ENCODE measurements at places on chromosomes 5 and 9.

DNA sequence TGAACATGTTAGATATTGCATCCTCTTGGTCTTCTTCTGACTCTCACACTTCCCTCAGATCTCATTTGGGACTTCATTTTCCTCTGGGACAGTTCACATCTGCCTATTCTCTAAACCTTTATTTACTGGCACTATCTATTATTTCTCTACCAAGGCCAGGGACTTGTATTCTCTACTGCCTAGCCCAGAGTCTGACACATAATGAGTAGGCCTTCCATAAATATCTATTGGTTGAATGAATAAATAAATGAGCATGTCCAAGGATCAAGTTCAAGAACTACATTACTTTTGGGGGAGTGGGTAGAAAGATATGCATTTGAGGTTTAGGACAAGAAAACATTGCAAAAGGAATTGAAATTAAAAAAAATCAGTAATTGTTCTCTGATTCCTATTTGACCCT is 250.3 kb downstream of the TRIM32 start:
- DNase-seq = no peak

DNA sequence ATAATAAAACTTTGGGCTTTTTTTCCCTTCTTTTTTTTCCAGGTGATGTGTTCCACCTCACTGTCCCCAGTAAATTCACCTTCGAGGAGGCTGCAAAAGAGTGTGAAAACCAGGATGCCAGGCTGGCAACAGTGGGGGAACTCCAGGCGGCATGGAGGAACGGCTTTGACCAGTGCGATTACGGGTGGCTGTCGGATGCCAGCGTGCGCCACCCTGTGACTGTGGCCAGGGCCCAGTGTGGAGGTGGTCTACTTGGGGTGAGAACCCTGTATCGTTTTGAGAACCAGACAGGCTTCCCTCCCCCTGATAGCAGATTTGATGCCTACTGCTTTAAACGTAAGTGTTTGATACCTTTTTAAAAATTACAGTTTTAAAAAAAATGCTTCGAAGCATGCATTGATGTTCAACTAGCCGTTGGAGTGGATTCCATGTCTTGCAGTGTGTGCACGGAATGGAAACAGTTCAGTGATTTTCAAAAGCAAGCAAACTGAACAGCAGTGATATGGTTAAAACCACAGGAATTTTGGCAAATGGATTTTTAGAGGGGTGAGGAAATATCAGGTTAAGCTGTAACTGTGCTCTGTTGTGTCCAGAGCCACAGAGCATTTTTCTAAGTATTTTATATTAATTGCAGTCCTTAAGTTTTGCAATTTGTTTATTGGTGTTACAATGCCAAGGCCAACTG is 40.7 kb downstream of the VCAN start:
- DNase-seq = no peak

DNA sequence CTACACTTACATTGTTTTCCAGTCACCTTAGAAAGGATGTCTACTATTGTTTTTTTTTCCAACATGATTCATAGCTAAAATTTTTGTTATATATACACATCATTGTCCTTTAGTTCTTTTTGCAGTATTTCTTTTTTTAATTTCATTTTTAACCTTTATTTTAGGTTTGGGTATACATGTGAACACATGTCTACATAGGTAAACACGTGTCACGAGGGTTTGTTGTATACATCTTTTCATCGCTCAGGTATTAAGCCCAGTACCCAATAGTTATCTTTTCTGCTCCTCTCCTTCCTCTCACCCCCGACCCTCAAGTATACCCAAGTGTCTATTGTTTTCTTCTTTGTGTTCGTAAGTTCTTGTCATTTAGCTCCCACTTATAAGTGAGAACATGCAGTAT is 19.0 kb downstream of the IFNA5 start:
- DNase-seq = no peak

DNA sequence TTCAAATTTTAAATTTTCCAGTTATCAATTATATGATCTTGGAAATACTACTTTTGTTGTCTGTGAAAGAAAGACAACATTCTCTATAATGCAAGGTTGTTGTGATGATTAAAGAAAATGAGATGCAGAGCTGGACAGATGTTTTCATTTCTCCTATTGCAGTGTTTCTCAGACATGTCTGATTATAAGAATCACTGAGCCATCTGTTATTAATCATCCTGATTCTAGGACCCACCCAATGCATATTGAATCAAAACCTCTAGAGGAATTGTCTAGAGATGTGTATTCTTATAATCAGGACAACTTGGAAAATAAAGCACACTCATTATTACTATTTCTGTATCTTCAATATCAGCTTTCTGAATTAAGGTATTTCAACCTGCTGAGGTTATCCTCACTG is 121.1 kb upstream of the ASTN2 start:
- no peak for DNase-seq

GRCh38 chr9:34072868-34073590 is 24.3 kb upstream of the UBAP2 start:
- DNase-seq = no peak

DNA sequence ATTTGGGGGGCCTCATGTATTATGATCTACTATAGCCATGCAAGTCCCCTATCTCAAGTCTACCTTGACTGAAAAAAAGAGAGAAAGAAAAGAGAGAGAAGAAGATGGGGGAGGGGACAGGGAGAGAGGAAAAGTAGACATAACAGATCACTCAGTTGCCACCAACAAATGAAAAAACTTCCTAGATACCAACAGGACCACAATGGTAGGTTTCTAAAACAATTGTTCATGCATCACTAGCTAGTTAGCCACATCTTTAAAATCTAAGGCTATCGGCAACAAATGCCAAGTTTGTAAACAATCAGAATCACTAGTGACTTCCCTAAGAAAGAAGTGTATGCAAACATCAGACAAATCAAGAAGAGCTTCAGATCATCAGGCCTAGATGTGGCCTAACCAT is 328.2 kb downstream of the BNC2 start:
- DNase-seq = no peak

- DNase-seq = no peak
Measured at GRCh38 chr9:20479419-20480155, 142.7 kb downstream of the MLLT3 start.

DNA sequence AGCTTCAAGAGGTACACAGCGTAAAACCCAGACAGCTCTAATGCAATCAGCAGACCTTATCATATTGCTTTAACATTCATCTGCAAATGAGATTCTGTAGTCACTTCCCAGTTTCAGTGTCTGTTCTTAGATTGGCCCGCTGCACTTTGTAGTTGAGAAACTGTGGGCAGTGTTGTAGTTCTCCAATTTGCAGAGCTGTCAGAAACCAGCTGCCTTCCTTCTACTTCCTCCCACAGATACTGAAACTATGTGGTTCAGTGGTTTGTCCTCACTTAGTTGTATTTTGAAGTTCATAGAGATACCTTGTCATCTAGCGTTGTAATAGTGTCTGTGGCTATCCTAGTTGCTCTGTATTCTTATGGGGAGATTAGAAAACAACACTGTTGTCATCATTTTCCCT is 39.6 kb upstream of the TRIM36 start:
- no peak for DNase-seq

DNA sequence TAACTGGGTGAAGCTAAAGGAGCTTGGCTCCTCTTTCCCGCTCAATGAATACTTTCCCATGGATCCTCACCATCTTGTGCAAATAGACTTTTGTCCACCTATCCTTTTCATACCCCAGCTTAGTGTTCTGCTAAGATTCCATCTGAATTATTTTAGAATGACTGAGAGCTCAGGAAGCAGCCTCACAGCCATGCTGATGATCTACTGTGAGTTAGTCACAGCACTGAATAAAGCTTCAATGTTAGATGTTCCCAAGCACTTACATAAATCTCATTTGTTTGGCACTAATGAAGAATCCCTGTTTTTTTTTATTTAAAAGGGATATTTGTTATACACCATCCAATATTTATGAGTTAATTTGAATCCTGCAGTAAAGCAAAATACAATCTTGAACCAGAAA is 317.6 kb upstream of the TRPC7 start:
- no peak for DNase-seq

DNA sequence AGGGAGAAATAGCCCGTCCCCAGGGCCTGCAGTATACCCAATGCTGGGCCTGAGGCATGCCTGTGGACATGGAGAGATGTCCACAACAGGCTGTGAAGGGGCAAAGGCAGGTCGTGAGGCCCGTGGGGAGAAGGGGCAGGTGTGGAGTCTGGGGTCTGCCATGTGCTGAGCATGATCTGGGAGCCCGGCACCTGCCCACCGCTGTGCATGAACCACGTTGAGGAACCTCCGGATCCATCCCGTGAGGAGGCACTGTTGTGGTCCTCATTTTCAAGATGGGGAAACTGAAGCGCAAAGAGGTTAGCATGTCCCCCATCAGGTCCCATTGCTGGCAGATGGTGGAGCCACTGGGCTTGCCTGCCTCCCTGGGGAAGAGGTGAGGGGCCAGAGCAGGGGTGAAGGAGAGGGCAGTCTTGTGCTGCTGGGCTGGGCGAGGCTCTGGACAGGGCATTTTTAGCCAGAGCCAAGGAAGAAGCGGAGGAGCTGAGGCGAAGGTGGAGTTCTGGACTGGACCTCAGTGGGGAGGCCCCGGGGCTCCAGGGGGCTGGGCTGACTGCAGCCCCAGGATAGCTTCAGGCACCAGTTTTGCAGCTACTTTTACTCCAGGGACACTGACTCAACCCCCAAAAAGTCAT is 46.5 kb downstream of the LRSAM1 start:
- no peak for DNase-seq

GRCh38 chr9:800591-801150 is 40.8 kb upstream of the DMRT1 start:
- no peak for DNase-seq

GRCh38 chr9:121133104-121133816 is 58.5 kb downstream of the CNTRL start:
- DNase-seq = no peak

DNA sequence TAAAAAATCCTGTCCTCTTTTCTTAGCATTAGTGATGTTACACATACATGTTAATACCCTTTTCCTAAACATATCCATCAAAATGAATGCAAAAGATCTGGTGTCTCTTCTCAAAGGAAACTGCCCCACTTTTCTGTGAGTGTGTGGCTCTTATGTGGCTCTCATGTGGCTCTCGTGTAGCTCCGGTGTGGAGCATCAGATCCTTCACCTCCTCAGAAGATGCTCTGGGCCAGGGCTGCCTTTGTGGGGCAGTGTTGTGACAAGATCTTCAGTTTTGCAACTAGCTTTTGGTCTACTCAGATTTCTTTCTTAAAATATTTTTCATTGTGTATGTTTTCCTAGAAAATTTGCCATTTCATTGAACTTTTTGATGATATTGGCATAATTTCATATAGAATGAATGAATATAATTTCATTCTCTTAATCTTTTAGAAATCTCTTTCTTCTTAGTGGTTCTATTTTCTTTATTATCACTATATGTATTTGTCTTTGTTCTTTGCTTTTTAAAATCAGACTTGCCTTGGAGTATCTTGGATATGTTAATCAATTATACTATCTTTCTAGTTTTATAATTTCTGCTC is 19.4 kb downstream of the GARNL3 start:
- no peak for DNase-seq

GRCh38 chr5:10856683-10857337 is 95.8 kb upstream of the DAP start:
- no peak for DNase-seq

- no peak for DNase-seq
Measured at GRCh38 chr5:161778796-161779195, 69.1 kb upstream of the GABRA1 start.

DNA sequence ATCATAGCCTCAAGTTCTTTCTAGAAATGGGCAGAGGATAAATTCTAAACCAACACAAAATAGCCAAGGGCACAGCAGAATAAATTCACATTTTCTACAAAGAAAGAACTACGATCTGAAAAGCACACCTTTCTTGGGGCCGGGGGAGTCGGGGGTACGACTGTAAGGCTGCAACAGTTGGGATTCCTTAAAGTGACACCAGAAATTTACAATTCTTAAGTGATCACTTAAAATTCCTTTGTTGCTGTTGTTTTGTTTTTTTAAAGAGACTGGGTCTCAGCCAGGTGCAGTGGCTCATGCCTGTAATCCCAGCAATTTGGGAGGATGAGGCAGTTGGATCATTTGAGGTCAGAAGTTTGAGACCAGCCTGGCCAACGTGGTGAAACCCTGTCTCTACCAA is 95.8 kb downstream of the CDK5RAP2 start:
- no peak for DNase-seq

DNA sequence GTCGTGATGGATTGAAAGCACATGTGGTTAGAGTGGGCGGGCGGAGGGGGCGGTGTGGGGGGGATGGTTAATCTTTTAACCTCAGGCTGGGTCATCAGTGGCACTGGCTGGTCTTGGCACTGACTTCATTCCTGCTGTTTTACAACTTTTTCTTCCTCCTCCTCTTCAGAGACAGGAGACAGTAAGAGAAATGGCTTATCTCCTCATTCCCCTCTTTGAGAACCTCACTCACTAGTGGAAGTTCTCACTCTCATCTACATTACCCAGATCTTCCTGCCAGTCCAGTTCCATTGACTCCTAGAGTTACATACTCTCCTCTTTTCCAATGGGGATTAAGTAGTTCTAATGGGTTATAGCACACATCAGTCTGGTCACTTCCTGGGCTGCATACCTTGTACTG is 42.3 kb upstream of the PPP1R26 start:
- DNase-seq = no peak

DNA sequence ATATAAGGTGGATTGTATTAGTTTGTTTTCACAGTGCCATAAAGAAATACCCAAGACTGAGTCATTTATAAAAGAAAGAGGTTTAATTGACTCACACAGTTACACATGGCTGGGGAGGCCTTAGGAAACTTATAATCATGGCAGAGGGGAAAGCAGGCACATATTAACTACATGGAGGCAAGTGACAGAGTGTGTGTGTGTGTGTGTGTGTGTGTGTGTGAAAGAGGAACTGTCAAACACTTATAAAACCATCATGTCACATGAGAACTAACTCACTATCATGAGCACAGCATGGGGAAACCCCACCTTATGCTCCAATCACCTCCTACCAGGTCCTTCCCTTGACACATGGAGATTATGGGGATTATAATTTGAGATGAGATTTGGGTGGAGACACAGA is 118.6 kb downstream of the SPEF2 start:
- no peak for DNase-seq

DNA sequence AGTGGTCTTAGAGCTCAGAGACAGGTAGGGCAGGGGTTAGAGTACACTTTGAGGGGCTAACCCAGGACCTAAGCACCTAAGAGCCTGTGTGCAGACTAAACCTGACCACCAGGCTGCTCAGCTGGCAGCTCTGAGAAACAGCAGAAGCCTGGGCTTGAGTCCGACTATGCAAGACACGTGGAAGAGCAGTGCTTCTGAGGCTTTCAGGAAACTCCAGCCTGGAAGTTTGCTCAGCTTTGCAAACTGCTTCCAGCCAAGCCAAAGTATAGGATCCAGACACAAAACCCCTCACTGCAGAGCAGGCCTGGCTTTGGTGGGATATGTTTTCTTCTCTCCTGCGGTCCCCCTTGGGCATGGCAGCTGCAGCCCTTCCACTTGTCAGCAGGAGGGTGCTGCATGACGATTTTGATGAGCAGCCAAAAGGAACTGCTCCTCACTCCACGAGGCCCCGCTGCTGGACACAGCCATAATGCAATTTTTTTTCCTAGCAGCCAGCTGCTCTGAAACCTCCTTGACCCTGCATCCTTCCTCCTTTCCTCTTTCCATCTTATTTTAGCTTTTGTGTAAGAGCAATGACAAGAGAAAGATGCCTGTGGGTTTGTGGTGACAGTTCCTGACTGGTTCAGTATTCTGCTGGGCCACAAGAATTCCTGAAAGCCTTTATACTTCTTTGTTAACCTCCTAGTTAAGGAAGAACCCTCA is 123.1 kb downstream of the LIFR start:
- DNase-seq = peak; percentile 4

Measured in NCI-H1092 treated with DMSO at 0.1 percent for 48 hours (cell line).